Stimulated activated CD8-positive, alpha-beta memory T cell treated with anti-CD3 and anti-CD28 coated beads, Interleukin-4, amount 100 ng/mL, for 24 hours (primary cell): ENCODE measurements at places on chromosomes 5 and 9.

DNA sequence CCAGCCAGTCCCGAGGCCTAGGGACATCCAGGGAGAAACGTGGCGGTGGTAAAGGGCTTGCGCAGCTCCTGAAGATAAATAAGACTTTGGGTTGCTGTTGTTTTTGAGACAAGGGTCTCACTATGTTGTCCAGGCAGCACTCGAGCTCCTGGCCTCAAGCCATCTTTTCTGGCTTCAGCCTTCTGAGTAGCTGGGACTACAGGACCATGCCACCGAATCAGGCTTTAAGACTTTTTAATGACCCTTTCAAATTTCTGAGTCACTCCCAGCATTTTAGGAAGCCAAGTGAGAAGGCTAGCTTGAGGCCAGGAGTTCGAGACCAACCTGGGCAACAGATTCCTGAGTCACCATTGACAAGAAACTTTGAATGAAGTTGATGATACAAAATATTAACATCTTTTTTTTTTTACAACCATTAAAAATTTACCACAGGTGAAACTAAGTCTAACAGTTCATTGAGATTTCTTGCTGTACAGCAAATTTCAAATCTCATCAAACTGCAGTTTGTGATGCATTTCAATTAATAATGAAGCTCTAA, 817 bp upstream of the GNE start:
- DNase-seq, result no peak

DNA sequence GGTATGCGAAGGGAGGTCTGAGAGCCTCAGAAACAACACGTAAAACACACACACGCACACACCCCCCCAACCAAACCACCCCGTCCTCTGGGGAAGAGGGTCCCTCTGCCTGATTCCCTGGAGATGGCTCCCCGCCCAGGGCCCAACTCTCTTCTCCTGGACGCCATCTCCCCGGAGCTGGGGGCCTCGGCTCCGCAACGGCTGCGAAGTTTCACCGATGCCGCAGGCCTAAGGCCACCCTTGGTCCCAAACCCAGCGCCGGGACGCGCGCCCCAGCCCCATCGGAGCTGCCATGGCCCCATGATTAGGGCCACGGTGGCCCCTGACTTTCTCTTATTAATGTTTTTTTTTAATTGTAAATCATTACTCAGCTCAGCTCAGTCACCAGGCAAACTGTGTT, 181.4 kb upstream of the TBCA start:
- DNase-seq, result no peak

GRCh38 chr5:39422036-39422606, 2.7 kb downstream of the DAB2 start:
- DNase-seq, result no peak

GRCh38 chr5:170144286-170145023, 38.8 kb downstream of the FOXI1 start:
- no peak for DNase-seq

GRCh38 chr5:39062530-39062929, 11.7 kb downstream of the RICTOR start:
- DNase-seq, result no peak

DNA sequence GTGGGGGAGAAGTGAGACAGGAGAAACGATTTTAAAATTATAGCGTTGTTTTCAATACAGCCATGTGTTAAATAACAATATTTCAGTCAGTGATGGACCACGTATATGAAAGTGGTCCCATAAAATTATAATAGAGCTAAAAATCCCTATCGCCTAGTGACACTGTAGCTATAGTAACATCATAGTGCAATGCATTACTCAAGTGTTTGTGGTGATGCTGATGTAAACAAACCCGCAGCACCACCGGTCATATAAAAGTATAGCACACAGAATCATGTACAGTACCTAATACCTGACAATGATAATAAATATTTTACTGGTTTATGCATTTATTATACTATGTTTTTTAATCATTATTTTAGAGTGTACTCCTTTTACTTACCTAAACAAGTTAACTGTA, 407.4 kb upstream of the SEMA6A start:
- no peak for DNase-seq

- no peak for DNase-seq
Observed at GRCh38 chr5:14257995-14258403, 114.9 kb downstream of the TRIO start.
